ENCODE measurements at places on chromosomes 16 and 17.

GRCh38 chr17:31570951-31571892, 179.7 kb downstream of the RAB11FIP4 start:
- DNase-seq, result no peak

DNA sequence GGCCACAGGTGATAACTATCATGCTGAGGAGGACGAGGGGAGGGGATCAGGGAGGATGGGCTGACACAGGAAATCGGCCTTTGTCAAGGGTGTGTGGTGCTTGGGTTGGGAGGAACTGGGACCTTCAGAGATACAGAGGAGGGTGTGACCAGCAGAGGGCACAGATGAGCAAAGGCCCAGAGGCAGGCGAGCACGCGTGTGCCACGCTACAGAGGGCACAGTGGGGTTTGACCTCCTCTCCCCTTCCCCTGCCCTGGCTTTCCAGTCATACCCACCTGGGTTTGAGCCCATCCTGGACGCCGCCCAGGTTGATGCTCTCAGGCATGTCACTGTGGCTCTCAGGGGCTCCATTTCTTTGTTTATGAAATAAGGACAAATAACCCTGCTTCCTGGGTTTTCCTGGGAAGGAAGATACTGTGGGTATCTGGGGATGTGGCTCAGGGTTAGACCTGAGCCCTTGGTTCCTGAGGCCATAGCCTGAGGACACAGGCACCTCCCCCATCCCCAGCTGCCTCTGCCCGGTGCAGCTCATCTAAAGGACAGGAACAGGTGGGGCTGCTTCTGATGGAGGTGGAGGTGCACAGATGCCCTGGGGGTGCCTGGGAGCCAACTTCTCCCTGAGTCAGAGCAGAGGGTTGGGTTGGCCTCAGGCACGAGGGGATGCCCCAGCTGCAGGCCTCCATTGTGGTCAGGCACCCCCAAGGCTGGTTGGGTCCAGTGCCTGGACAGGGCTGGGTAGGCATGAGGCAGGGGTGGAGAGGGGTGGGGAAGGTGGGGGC, 51.8 kb downstream of the BEAN1 start:
- DNase-seq, result peak; percentile 90

DNA sequence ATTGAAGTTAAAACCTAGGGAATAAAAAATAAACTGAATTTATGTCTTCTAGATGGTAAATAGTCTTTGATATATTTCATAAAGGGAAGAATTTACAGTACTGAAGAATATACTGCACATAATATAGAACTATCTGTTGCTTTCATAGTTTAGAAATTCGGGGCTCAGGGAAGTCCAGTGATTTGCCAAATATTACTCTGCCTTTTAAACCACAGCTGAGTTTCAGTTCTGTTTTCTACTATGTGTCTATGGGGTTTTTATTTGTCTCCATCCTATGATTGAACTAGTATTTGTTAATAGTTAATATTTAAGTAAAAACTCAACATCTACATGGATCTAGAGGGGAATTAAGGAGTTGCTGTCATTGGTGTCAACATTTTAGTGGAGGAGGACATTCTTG, 715.0 kb upstream of the CDH8 start:
- DNase-seq, result no peak

DNA sequence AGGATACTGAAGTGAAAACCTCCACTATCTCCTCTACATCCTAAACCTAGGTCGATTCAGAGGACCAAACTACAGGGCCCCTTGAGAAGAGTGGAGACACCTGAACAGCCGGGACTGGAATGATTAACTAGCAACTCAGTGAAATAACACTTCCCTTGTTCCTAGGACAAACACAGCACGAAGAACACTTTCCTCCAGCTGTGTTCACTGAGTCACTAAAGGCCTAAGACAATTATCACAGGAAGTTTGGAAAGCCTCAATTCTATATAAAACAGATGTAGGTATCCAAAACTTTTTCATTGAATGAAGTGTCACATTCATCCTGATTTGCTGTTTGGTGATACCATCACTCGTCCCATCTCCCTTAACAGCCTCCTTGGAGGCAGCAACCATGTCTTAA, 15.5 kb upstream of the CUEDC1 start:
- no peak for DNase-seq

DNA sequence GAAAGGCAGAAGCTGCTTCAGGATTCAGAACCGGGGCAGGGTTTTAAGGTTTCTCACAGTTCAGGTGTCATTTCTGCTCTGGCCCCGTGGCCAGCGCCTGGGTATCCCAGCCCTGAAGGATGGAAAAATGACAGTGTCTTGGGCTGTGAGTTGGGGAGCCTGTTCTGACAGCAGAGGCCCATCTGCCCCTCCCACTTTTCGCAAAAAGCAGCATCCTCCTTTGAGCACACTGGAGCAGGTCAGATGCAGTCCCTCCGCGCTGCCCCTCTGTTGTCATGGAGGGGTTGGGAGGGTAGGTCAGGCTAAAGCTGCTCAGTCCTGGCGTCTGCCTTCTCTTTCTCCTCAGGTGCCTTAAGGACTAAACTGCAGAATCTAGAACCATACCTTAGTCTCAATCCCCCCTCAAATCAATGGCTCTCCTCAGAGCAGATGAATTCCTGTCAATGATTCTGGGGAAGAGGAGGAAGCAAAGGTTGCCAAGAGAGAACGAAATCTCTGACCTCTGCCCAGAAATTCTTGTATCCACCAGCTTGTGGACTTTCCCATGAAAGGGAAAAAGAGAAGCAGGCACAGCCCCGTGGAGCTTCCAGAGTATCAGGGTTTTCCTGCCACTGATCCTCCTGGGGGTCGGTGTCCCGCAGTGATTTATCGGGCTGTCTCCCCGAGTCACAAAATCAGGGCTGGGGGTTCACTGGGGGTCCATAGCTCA, 7.3 kb downstream of the NEUROD2 start:
- no peak for DNase-seq

DNA sequence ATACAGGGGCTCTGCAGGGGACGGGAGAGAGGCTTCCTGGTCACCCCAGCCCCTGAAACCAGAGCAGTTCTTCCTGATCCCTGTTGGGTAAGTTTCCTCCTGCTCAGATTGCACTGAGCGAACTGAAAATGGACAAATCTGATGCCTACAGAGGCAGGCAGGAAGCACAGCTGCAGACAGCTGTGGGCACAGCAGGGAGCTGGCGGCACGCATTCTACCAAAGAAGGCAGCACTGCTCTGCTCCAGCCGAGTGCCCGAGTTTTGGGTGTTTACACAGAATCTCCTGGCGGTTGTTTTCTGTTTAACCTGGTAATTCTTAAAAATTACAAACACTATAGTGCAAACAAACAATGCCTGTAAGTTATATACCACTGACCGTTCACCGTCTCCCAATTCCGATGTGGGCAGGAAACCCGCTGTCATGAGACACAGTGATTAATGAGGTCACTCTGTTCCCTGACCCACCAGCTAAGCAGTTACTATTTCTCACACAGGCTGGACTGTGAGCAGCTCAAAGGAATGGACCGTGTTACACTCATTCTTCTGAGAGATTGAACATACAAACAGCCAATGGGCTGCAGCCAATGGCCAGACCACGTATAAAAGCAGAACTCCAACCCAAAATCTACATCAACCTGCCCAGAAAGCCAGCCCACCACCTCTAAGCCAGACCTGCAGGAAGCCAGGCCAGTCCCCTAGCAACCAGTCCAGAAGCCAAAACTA, 25.5 kb downstream of the NSMCE1 start:
- peak; percentile 29 for DNase-seq

- DNase-seq, result no peak
Observed at GRCh38 chr17:12622726-12623125, 43.0 kb upstream of the MYOCD start.

DNA sequence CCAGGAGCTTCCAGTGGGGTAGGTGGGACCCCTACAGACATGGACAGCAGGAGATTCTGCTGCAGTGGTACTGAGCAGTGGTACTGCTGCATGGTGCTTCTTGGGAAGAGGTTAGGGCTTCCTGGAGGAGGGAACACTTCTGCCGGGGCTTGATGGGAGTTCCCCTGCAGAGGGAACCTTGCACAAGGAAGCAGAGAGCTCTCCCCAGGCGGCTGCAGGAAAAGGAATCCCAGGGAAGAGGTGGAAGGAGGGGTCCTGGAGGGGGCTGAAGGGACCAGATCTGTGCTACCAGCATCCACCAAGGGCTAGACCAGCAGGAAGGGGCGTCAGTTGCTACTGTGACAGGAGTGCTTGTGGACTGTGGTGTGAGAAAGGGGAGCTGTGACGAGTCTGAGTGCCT, 10.6 kb downstream of the RIPOR1 start:
- no peak for DNase-seq

GRCh38 chr16:13036600-13036999, 135.2 kb downstream of the SHISA9 start:
- peak; percentile 26 for DNase-seq

GRCh38 chr17:49915670-49916069, 53.3 kb upstream of the DLX4 start:
- DNase-seq, result no peak

DNA sequence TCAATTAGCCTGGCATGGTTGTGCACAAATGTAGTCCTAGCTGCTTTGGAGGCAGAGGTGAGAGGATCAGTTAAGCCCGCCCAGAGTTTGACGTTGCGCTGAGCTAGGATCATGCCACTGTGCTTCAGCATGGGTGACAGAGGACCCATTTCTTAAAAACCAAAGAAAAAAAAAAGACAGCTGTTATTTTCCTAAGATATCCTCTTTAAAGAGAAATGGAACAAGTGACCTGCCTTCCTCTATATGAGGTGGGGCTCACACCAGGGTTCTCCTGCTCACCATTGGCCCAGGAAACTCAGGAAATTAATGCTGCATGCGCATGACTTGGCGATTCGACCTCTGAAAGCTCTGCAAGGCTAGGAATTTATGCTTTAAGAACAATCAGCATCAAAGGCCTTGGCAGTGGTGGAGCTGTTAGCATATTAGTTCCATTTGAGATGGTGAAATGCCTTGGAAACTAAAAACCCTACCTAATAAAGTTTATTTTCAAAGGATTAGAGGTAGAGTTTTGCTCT, 108.3 kb downstream of the RBFOX1 start:
- DNase-seq, result no peak

- DNase-seq, result no peak
Observed at GRCh38 chr17:57905875-57906455, 49.2 kb downstream of the CUEDC1 start.

DNA sequence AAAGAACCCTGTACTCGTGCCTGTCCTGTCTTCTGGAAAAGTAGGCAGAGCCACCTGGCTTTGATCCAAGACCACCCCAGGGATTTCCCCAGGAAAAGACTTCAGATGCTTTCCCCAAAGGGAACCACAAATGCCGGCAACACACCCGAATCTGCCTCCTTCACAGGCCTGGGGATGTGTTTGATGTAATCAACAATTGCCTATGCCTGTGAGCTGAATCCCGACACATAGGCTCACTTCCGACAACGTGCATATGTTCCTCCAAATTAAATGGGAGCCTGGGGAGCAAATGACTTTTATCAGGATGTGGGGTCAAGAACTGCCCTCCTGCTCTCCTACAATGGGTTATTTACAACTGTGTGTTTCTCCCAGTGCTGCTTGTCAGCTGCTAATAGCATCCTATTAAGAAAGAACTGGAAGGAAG, 535.2 kb upstream of the CDH11 start:
- no peak for DNase-seq

DNA sequence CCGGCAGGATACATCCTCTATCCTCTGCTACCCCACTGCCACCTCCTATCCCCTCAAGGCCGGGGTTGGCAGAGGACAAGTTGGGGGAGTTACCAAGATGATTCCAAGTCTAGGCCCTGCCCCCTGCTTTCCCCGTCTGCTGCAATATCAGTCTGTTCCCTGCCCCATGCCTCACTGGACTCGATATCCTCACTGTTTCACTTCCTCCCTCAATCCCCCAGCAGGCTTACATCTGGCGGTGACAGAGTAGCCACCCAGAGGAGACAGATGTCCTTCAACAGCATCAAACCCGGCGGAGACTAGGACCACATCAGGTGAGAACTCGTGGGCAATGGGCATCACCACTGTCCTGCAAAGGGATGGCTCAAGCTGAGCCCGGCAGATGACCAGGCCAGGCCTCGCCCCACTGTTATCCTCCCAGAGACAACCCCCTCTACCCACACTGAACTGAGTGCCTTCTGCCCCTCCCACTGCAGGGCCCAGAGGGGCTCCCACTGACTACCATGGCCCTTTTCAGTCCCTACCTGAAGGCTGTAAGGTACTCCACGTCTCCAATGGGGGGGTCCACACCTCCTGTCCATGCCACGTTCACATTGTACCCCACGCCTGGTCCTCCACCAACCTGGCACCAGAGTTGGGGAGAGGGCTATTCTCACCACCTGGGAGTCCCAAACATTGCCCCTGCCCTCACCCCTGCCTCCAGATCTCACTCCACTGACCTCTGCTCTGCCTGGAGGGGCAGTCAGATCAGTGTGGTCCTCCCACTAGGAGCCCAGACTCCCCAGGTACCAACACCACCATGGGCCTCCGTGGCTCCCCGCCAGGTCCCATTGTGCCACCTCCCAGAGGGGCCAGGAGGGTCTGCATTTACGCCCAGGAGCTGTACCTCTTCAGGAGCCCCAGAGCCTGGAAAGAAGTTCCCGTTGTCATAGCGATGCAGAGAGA, 9.6 kb downstream of the G6PC3 start:
- DNase-seq, result no peak

GRCh38 chr17:41486809-41487530, 2.7 kb downstream of the KRT36 start:
- DNase-seq, result peak; percentile 73

GRCh38 chr16:69123910-69124309, 8.5 kb downstream of the CHTF8 start:
- peak; percentile 46 for DNase-seq

- DNase-seq, result no peak
Observed at GRCh38 chr16:50525262-50525661, 22.9 kb upstream of the NKD1 start.

DNA sequence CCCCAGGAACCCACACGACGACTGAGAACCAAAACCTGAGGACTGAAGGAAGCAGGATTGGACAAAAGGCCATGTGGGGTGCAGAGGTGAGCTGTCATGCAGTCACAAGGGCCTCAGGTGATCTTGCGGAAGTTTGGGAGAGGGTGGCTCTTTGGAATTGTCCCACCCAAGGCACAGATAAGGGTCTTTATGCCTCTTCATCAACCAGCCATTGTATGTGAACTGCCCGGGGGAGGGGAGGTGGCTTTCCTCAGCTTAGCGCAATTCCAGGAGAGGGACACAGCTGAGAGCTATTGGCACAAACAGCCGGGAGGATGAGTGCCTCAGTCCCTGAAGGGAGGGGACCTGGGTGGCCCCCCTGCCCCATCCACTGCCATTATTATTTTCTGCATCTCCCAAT, 55.1 kb upstream of the PHOSPHO1 start:
- DNase-seq, result no peak

GRCh38 chr16:59635674-59636073, 901.6 kb upstream of the GOT2 start:
- no peak for DNase-seq

All from activated CD4-positive, alpha-beta T cell treated with anti-CD3 and anti-CD28 coated beads, Interleukin-2, amount 50 U/mL, for 48 hours (primary cell).